ENCODE measurements at places on chromosomes 16 and 17. TPM values are rescaled to one million over a fixed set of nuclear protein-coding genes. Genes with fewer than 3 reads are reported as not detected.
A peak's percentile ranks its signal among the peaks of the same experiment; 100 is the strongest.

GRCh38 chr17:35890774-35891155, 10.6 kb upstream of the CCL5 start:
- no peak overlapping the region for H3K4me3 ChIP-seq
- no peaks in the 10 kb centered on the region for H3K36me3 ChIP-seq
- H3K27me3 ChIP-seq = no peaks in the 10 kb centered on the region
- H3K27ac ChIP-seq = no peak overlapping the region

- peaks cover 6% of the 10 kb centered on the region for H3K27me3 ChIP-seq
- no peak for DNase-seq
- H3K36me3 ChIP-seq = no peaks in the 10 kb centered on the region
- H3K4me3 ChIP-seq = no peak overlapping the region
- no peak overlapping the region for H3K27ac ChIP-seq
These were observed 9.7 kb downstream of the GUCY2D start for GRCh38 chr17:8012045-8012580.

FOXJ1 gene
- polyA plus RNA-seq = not detected

GRCh38 chr17:55845385-55845784, 94.5 kb downstream of the PCTP start:
- peaks cover 6% of the 10 kb centered on the region for H3K27me3 ChIP-seq
- DNase-seq = no peak
- H3K27ac ChIP-seq = no peak overlapping the region
- H3K4me3 ChIP-seq = no peak overlapping the region

CIBAR2 gene
- polyA plus RNA-seq = not detected

GJD3 gene
- not detected for polyA plus RNA-seq

- H3K36me3 ChIP-seq = peaks cover 39% of the 10 kb centered on the region
- no peaks in the 10 kb centered on the region for H3K27me3 ChIP-seq
- H3K27ac ChIP-seq = no peak overlapping the region
- H3K4me3 ChIP-seq = no peak overlapping the region
- DNase-seq = no peak
- no peaks in the 10 kb centered on the region for H3K4me1 ChIP-seq
These were observed 27.5 kb upstream of the MTSS2 start for GRCh38 chr16:70713342-70713741.

GRCh38 chr16:87441886-87442580, 49.9 kb downstream of the MAP1LC3B start:
- no peaks in the 10 kb centered on the region for H3K27me3 ChIP-seq
- no peak overlapping the region for H3K27ac ChIP-seq
- H3K36me3 ChIP-seq = peaks cover 15% of the 10 kb centered on the region
- no peak overlapping the region for H3K4me3 ChIP-seq

DNA sequence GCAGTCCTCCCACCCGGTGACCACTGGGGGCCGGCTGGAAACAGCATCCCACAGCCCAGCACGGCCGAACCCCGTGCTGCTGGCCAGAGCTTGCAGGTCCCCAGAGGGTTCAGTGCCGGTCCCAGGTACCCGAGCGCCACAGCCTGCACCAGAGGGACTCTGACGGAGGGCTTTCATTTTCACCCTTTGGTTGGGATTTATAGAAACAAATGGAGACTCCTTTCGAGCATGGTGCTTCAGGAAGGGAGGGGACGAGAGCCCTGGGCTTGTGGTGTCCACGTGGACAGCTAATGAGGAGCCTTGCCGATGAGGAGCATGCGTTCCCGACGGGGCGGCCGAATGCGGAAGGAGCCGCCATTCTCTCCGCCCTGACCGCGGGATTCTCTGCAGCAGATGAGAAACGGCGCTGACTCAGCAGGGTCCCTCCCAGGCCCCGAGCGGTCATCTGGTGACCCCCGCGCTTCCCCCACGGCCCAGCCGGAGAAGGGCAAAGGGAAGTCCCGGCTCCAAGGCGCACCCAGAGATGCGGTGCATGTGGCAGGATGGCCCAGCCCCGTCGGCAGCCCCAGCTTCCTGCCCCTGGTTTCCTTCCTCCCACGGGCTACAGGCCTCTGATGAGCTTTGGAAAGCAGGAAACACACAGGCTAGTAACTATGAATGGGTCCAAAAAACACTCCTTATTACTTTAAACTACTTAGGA, 9.8 kb downstream of the SLC38A10 start:
- H3K27ac ChIP-seq = peak overlapping the region; percentile 97
- peaks cover 61% of the 10 kb centered on the region for H3K4me1 ChIP-seq
- DNase-seq = peak; percentile 97
- peaks cover 34% of the 10 kb centered on the region for H3K36me3 ChIP-seq
- H3K4me3 ChIP-seq = peak overlapping the region; percentile 75

DNA sequence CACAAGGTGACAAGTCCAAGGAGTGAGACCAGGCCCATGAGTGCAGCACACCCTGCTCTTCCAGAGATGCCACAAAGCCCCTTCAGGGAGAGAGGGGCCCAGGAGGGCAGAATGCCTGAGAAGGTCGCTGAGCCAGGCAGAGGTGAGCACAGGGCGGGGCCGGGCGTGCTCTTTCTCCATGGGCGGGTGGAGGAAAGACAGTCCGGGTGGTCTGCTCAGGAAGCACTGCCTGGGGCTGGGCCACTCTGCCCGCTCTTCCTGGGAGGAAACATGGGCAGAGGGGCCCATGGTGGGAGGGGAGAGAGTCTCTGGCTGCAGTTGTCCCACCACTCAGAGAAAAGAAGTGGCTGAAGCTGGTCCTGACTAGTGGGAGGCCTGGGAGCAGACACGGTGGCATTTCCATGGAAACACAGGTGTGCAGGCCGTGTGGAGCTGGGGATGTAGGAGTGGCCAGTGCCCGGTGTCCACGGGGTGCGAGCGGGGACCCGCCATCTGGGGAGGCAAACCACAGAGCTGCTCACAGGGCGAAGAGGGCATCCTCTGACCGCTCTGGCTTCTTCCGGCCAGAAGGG, 10.4 kb upstream of the SREBF1 start:
- H3K27ac ChIP-seq = no peak overlapping the region
- H3K4me3 ChIP-seq = no peak overlapping the region
- DNase-seq = no peak
- H3K36me3 ChIP-seq = peaks cover 8% of the 10 kb centered on the region
- H3K4me1 ChIP-seq = peaks cover 29% of the 10 kb centered on the region
- no peaks in the 10 kb centered on the region for H3K27me3 ChIP-seq

VAT1L gene
- not detected for polyA plus RNA-seq

GRCh38 chr16:83942074-83942473, 11.0 kb upstream of the OSGIN1 start:
- no peaks in the 10 kb centered on the region for H3K27me3 ChIP-seq
- H3K4me3 ChIP-seq = no peak overlapping the region
- H3K27ac ChIP-seq = no peak overlapping the region

GRCh38 chr17:30321314-30321713, 12.5 kb downstream of the TMIGD1 start:
- DNase-seq = no peak
- peaks cover 27% of the 10 kb centered on the region for H3K4me1 ChIP-seq
- H3K27ac ChIP-seq = no peak overlapping the region
- no peaks in the 10 kb centered on the region for H3K27me3 ChIP-seq
- no peaks in the 10 kb centered on the region for H3K36me3 ChIP-seq
- no peak overlapping the region for H3K4me3 ChIP-seq

DNA sequence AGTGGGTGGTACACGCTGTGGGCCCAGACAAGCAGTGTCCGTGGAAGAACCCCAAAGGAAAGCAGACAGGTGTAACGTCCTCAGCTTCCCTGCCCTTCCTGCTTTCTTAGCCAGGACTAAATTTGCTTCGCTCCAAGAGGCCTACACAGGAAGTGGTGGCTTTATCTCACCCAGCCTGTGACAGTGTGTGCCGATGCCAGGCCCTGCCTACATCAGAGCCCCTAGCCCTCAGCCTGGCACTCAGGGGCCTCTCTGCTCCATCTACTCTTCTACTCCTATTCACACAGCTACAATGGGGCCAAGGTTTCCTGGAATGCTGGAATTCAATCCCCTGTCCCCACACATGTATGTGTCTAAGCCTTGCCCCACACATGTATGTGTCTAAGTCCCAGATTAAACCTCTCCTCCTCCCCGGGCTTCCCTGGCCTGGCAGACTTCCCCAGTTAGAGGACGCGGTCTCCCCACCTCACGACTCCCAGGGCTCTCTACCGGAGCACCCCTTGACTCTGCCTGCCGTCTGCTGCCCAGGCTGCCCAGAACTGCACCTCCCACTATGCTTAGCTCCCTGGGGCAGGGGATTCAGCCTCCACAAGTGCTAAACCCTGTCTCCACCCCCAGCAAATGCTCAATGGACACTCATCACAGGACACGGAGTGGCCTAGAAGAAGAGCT, 8.2 kb downstream of the PGAP3 start:
- H3K27me3 ChIP-seq = no peaks in the 10 kb centered on the region
- H3K4me1 ChIP-seq = peaks cover 11% of the 10 kb centered on the region
- no peak for DNase-seq

DNA sequence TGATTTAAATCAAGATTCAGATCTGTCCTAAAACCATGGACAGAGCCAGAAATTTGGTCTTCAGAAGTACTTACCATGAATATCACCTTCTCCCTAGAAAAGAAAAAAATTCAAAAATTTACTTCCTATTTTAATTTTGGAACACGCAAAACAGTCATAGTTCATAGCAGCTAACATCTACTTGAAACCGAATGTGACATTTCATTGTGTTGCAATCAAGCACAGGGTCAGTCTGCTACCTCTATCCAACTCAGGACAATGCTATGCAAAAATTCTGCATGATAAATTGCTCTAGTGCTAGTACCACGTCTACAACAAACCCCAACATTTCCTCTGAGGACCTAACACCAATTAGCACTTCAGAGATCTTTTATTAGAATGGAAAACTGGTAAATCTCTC, 7.7 kb downstream of the JPT1 start:
- no peaks in the 10 kb centered on the region for H3K27me3 ChIP-seq
- peaks cover 34% of the 10 kb centered on the region for H3K4me1 ChIP-seq
- no peak overlapping the region for H3K4me3 ChIP-seq
- DNase-seq = peak; percentile 53
- peak overlapping the region; percentile 78 for H3K27ac ChIP-seq

DNA sequence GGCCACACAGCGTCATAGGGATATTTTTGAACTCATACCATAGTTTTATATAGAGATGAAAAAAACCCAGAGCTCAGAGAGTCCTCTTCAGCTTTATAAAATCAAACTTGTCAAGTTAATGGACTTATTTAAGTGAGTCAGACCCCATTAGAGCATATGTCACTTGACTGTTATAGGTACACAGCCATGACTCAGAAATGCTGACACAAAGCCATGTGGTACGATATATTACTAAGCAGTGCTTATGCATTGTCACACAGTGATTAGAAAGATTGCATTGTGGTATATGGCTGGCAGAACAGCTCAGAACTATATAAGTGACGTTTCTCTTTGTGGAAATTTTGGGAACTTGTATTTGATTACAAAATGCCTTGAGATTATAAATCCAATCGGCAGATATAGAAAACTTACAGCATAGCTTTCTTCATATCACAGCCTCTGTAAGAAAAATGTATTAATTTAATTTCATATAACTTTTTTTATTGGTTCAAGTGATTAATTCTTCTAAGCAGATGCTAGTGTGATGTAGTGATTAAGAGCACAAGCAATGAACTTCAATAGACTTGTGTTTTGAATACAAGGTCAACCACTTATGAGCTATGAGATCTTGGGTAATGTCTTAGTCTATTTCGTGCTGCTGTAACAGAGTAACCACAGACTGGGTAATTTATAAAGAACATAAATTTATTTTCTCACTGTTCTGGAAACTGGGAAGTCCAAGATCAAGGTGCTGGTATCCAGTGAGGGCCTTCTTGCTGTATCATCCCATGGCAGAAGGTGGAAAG, 25.8 kb upstream of the GINS3 start:
- H3K27me3 ChIP-seq = peaks cover 2% of the 10 kb centered on the region
- H3K27ac ChIP-seq = no peak overlapping the region
- H3K36me3 ChIP-seq = no peaks in the 10 kb centered on the region
- peak; percentile 20 for DNase-seq
- H3K4me3 ChIP-seq = no peak overlapping the region

DNA sequence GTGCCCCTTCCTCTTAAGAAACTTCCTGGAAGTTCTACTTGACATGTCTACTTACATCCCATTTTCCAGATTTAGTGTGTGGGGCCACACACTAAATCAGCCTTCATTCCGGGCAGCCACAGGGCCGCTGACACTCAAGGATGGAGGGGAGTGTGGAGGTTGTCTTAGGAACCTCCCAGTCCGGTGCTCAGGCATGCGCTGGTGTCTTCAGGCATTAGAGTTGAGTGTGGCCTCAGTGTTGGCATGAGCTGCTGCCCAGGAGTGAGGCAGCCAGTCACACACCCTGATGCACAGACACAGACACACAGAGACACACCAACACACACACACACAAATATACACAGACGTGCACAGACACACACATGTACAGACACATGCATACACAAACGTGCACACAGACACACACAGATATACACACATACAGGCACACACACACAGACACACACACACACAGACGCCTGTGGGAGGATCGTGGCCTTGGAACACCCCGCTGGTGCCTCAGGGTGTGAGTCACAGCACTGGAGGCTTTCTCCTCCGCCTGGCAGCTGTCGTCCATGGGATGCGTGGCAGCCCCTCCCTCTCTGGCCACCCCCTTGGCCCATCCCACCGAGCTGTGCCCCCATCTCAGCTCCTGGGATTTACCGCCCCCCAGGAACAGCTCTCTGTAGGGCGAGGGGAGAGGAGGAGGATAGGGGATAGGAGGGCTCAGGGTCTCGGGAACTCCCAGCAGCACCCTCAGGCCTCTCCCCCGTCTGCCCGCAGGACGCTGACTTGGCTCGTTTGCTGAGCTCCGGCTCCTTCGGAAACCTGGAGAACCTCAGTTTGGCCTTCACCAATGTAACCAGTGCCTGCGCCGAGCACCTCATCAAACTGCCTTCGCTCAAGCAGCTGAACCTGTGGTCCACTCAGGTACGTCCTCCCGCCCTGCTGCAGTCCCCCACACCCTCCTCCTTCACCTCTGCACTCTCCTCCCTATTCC, 75.6 kb upstream of the PLCG2 start:
- no peaks in the 10 kb centered on the region for H3K4me1 ChIP-seq
- peaks cover 94% of the 10 kb centered on the region for H3K36me3 ChIP-seq
- H3K27me3 ChIP-seq = no peaks in the 10 kb centered on the region
- no peak for DNase-seq

GRCh38 chr16:642189-643049, 791 bp downstream of the MCRIP2 start:
- no peaks in the 10 kb centered on the region for H3K27me3 ChIP-seq
- H3K27ac ChIP-seq = peak overlapping the region; percentile 84
- no peaks in the 10 kb centered on the region for H3K36me3 ChIP-seq
- peaks cover 50% of the 10 kb centered on the region for H3K4me1 ChIP-seq
- H3K4me3 ChIP-seq = peak overlapping the region; percentile 78
- peak; percentile 91 for DNase-seq

CCP110 gene
- 3.5 TPM for polyA plus RNA-seq

SPN gene
- polyA plus RNA-seq = 71.0 TPM

DNA sequence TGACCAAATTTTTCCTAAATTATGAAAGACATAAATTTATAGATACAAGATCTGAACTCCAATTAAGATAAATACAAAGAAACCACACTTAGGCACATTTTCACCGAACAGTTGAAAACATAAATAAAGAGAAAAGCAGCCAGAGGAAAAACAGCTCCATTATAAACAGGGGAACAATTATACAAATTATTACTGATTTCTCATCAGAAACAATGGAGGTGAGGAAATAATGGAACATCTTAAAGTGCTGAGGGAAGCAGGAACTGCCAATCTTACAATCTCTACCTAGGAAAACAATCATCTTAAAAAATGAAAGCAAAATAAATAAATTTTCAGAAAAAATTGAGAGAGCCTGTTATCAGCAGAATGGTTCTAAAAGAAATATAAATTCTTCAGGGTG, 234.4 kb upstream of the PMFBP1 start:
- no peak overlapping the region for H3K27ac ChIP-seq
- no peak overlapping the region for H3K4me3 ChIP-seq
- no peak for DNase-seq
- H3K36me3 ChIP-seq = no peaks in the 10 kb centered on the region

- H3K27ac ChIP-seq = no peak overlapping the region
- H3K36me3 ChIP-seq = no peaks in the 10 kb centered on the region
- no peaks in the 10 kb centered on the region for H3K27me3 ChIP-seq
- no peaks in the 10 kb centered on the region for H3K4me1 ChIP-seq
- DNase-seq = no peak
These were observed 724.9 kb upstream of the SOX9 start for GRCh38 chr17:71395901-71396300.
